ENCODE measurements at places on chromosomes 6 and 20.
A peak's percentile ranks its signal among the peaks of the same experiment; 100 is the strongest.

DNA sequence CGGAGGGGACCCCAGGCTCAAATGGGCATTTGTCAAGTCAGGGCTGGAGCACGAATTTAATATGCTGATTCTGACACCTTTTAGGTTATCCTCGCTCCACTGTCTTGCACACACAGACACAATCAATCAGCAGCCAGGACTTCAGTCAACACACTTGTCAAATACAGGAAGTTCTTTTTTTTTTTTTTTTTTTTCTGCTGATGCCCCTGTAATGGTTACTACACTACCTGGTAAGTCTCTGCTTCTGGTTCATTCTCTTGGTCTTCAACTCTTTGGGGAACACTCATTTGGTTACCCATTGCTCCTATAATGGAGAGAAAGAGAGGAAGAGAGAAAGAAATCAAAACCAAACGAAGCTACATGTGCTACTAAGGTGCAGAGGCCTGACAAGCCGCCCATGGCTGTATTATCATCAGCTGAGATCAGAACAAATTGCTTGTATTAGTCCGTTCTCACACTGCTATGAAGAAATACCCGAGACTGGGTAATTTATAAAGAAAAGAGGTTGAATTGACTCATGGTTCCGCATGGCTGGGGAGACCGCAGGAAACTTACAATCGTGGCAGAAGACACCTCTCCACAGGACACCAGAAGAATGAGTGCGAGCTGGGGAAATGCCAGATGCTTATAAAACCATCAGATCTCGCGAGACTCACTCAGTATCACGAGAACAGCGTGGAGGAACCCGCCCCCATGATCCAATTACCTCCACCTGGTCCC is 11.8 kb downstream of the BCAS1 start:
- no peak for DNase-seq

GRCh38 chr6:96649926-96650325 is 87.0 kb downstream of the FHL5 start:
- DNase-seq, result no peak

- no peak for DNase-seq
These were observed 21.2 kb upstream of the VSTM2L start for GRCh38 chr20:37881601-37882343.

DNA sequence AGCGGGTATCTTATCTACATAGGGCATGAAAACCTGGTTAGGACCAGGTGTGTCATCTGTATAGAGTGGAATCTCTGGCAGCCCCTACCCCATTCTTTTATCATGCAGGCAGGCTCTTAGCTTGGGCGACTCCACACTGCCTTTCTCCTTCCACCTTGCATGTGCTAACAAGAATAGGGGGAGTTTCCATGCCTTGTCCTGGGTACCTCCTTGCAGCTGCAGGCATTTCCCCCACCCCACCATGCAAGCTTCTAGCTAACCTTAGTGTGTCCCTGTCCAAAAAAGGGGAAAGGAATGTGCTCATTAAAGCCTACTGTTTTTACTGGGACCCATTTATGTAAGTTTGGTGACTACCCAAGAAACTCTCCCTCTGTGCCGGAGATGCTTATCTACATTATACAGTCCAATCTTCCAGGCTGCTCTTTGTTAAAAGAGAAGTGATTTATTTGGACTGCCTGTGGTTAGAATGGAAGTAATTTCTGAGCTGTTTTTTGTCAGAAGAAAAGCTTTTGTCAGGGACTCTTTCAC is 10.5 kb upstream of the CEP43 start:
- DNase-seq, result no peak

DNA sequence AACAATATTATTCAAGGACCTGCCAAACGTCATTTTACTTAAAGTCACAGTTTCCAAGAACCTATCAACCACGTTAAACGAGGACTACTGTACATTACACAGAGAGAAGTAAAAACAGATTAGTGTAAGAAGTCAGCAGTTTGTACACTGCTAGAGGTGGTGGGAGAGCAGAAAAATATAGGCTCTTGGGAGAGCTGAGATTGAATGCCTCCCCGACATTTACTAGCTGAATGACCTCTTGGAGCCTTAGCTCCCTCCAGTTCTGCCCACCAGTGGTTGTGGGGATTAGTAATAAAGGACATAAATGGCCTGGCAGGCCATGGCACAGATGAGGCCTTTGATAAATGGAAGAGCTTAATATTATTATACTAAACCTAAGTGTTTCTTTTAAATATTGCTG is 161.4 kb downstream of the UBE3D start:
- DNase-seq, result no peak

- DNase-seq, result no peak
These were observed 647.8 kb downstream of the CD109 start for GRCh38 chr6:74343804-74344203.

DNA sequence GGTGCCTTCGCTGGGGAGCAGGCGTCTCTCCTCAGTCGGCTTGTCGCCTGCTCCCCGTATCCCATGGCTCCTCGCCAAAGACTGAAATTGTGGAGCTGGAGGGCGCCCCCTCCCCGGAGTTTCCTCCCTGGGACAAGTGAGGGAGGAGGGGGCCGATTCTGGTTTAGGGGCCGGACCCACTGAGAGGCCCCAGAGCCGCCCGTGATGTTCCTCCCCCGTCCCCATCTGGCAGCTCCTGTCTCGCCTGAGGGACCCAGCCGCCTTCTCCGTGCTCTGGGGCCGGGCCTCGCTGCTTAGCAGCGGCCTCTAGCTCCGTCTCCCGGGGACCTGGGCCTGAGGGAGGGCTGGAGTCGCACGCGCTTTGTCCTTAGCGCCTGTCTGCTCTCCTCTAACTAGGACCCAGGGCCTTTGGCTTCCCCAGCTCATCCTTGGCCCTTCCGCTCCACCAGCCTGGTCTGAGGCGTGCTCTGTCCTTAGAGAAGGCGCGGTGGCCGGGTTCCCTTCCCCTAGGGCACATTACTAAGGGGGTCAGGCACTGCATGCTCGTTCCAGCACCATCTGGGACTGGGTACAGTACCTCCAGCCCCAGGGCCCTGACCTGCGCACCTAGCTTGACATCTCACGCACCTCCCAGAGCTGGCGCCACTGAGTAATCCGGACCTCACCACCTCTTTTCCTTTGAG is 29.7 kb downstream of the SLC12A5 start:
- no peak for DNase-seq

- peak; percentile 89 for DNase-seq
These were observed 3.9 kb upstream of the MICB start for GRCh38 chr6:31493875-31494694.

DNA sequence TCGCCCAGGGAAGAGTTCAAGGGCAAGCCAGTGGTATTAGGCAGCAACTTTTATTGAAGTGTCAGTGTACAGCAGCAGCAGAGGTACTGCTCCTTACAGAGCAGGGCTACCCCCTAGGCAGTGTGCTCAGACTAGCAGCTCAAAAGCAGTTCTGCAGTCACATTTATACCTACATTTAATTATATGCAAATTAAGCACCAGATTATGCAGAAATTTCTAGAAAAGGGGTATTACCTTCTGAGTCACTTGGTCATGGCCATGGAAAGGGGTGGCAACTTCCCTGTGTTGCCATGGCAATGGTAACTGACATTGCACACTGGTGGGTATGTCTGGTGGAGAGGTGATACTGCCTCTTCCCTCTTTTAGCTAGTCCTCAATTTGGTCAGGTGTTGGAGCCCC is 2.1 kb upstream of the ZKSCAN4 start:
- DNase-seq, result no peak

- DNase-seq, result no peak
These were observed 51.6 kb upstream of the GTSF1L start for GRCh38 chr20:43778375-43778774.

- no peak for DNase-seq
These were observed 40.9 kb upstream of the GCM1 start for GRCh38 chr6:53189554-53189953.

- no peak for DNase-seq
These were observed 14.0 kb downstream of the SNRNP48 start for GRCh38 chr6:7604003-7604402.

- DNase-seq, result no peak
These were observed 601.2 kb upstream of the ARID1B start for GRCh38 chr6:156175971-156176421.

GRCh38 chr6:129212081-129212480 is 329.1 kb downstream of the LAMA2 start:
- no peak for DNase-seq

DNA sequence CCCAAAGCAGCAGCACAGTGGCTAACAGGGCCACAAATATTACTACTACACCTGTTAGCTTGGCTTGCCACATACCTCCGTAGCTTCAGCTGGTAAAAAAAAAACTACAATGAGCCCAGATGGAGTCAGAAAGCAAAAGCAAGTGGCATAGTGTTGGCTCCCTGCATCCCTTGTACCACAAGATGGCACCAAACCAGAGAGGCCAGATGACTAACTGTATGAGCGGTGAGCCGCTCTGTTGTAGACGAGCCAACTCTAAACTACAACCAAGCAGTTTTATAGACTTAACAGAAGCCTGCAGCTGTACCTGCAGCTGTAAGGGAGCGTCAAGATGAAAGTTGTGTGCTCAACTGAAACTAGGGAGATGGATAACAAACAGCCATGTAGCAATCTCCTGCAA is 84.5 kb upstream of the MCHR2 start:
- DNase-seq, result no peak

DNA sequence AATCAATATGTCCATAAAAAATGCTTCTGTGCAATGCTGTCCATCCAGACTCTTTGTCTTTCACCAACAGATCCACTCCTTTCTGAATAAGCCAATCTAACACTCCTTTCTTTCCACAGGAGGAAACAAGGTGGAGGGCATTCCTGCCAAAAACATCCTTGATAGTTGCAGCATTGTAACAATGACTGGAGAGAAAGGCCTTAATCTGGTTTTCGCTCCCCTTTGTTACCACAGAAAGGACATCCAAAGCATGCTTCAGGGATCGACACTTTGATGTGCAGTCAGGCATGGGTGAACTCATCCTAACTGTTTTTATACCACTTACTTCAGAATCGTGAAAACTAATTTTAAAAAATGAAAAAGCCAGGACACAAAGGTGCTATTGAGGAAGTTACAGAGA is 7.4 kb downstream of the IBTK start:
- no peak for DNase-seq

- DNase-seq, result no peak
These were observed 46.8 kb upstream of the NEDD9 start for GRCh38 chr6:11279284-11279689.

- DNase-seq, result no peak
These were observed 21.2 kb downstream of the TGM3 start for GRCh38 chr20:2316847-2317495.

- DNase-seq, result no peak
These were observed 132.6 kb downstream of the CEBPB start for GRCh38 chr20:50323209-50323608.

- no peak for DNase-seq
These were observed 4.6 kb downstream of the NELFCD start for GRCh38 chr20:58985656-58986055.

DNA sequence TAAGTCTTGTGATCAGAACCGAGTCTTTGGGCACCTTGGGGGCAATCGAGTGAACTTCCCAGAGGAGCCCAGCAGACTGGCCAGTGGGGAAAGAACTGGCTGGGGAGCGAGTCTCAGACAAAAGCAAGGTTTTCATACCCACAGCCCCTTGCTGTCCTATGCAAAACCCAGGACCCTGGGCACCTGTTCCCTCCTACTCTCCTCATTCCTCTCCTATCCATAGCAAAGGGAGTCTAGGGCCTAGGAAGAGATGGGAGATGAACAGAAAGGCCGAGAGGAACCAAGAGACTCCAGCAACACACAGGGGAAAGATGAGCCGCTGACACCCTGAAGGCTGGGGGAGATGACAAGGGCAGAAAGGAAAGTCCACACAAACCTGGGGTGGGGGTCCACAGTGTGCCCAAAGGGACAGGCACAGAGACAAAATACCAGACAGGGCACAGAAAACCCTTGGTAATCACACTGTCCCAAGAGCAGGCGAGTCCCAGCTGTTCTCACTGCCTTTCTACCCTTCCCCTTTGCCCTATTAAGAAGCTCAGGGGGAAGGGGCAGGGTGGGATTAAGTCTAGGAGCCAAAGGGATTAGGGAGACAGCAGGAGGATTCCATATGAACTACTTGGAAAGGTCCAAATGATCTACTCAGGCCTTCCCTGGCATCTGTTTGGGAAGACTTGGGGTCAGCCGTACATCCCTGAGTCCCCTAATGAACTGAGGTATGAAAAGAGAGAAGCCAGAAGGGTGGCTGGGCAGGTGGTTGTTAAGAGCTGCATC is 6.5 kb downstream of the PPP1R18 start:
- DNase-seq, result peak; percentile 18

DNA sequence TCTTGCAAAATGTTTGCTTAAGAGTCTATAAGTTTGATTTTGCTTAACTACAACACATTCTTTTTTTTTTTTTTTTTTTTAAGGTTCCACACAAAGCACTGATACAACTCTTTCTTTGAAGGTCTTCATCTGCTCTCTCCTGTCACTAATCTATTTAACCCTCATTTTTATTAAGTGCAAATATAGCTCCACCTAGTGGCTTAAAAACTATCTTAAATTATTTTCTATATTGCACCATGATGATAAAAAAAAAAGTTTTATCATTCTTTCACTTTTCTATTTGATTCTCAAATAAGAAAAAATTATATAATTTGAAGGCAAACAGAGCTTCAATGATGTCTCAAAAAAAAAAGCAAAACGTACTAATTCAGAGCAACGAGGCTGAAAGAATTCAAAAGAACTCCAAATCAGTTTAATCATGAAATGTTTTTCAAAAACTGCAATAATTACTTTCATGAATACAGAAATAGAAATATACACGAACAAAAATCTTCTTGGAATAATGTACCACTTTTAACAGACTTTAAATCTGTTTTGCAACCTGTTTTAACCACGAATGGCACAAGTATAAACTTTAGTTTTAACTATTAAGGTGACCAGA is 12.8 kb downstream of the ESF1 start:
- DNase-seq, result no peak

- DNase-seq, result peak; percentile 43
These were observed at the start of gene DSP for GRCh38 chr6:7541175-7542064. Gene DSP (plus strand): TSS chr6:7541671. CDS start chr6:7541916, 245 bp downstream.

- no peak for DNase-seq
These were observed 239.0 kb upstream of the KCNQ5 start for GRCh38 chr6:72382602-72383529.

- no peak for DNase-seq
These were observed 620.1 kb downstream of the HTR1B start for GRCh38 chr6:76843054-76843822.

GRCh38 chr6:10723567-10723881 is 654 bp downstream of the TMEM14C start:
- DNase-seq, result no peak

- no peak for DNase-seq
These were observed 9.9 kb downstream of the DNMT3B start for GRCh38 chr20:32772046-32772445.

DNA sequence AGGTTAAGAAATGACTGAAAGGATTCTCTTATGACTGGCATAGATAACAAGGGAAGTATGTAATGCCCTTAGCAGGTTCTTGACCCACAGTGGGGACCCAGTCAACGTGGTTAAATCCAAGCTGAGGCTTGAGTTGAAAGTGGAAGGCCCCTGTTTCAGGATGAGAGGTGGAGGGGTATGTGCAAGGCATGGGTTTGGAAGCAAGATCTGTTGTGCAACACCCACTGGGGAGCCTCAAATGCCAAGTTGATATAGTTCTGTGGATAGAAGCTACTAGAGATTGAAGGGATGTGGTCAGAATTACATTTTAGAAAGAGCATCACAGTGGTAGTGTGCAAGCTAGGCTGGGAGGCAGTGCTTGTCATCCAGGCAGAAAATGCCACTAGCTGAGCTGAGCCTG is 5.1 kb downstream of the PABPC1L start:
- no peak for DNase-seq

All from activated CD4-positive, alpha-beta T cell treated with anti-CD3 and anti-CD28 coated beads, Interleukin-2, amount 50 U/mL, for 48 hours (primary cell).